Fibroblast of lung (primary cell): ENCODE measurements at places on chromosomes 2 and 18. TPM values are rescaled to one million over a fixed set of nuclear protein-coding genes. Genes with fewer than 3 reads are reported as not detected.

The RNU2-63P gene
- 46.0 and 268 TPM in 2 replicates for total RNA-seq

The TBR1 gene
- not detected in 2 replicates for total RNA-seq

The ZCCHC2 gene
- total RNA-seq = 10.9 and 14.6 TPM in 2 replicates

The G6PC2 gene
- total RNA-seq = not detected in 2 replicates

The LIMS3 gene
- 6.3 TPM in 1 of 2 replicates, not detected in the other for total RNA-seq

The MROH2A gene
- total RNA-seq = not detected in 2 replicates

The LCT gene
- total RNA-seq = under 0.01 TPM in 2 replicates

The IL1RL2 gene
- 2.6 and 3.1 TPM in 2 replicates for total RNA-seq

GRCh38 chr2:18900691-18901141 lies 311.3 kb upstream of the NT5C1B start:
- no peak overlapping the region for H3K27ac ChIP-seq
- peak; percentile 65 for DNase-seq
- no peak overlapping the region for H3K4me3 ChIP-seq
- no peaks in the 10 kb centered on the region for H3K27me3 ChIP-seq
- H3K36me3 ChIP-seq = no peaks in the 10 kb centered on the region
- H3K4me1 ChIP-seq = peaks cover 10% of the 10 kb centered on the region

- no peak overlapping the region for H3K27ac ChIP-seq
- DNase-seq = no peak
- no peaks in the 10 kb centered on the region for H3K4me1 ChIP-seq
- no peaks in the 10 kb centered on the region for H3K27me3 ChIP-seq
Observed at GRCh38 chr18:13434854-13435253, 216.3 kb downstream of the LDLRAD4 start.

DNA sequence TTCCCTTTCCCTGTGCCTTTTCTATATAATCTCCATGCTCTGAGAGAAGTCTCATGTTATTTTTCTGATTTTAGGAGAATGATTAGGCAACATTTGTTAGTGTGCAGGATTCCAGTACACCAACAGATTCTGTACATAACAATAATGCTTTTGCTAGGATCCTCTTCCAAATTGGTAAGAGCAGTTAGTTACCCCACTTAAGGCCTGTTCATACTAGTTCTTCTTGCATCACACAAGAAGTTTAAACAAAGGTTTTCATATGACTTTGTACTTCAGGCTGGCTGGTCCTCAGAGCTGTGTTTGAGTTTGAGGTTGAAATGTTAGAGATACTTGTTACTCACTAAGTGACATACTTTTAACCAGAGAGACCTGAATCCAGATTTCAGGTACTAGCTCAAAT lies 686.9 kb upstream of the NRXN1 start:
- no peak for DNase-seq
- H3K27ac ChIP-seq = no peak overlapping the region
- no peaks in the 10 kb centered on the region for H3K36me3 ChIP-seq
- no peaks in the 10 kb centered on the region for H3K27me3 ChIP-seq

DNA sequence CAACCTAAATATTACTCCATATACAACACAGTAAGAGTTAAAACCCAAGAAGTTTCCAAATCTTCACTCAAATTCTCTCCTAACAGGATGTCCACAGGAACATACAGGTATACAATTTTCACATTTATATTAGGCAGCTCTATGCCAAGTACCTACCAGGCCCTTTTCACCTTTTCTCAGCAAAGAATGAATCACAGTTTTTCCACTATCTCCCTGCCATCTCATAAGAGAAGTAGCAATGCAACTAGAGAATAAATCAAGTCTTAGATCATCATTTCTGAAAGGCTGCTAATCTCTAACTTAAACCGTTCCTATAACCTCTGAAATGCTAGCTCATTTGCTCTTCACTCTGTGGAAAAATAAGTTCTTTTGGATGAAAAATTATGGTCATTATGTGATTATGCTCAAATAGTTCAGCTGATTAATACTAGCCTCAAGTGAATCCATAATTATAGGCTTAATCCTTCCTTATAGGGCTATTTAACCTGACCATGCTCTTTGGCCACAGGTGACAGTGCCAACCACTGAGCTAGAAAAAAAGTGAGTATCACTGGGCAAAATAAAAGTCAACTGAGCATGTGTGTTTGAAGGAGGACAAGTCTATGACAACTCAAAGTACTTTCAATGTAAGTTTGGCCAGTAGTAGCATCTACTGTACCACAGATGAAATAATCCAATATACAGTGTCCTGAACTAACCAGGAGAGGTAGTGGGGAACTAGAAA lies 79.7 kb downstream of the COBLL1 start:
- no peak for DNase-seq
- no peak overlapping the region for H3K27ac ChIP-seq
- no peaks in the 10 kb centered on the region for H3K4me1 ChIP-seq
- H3K4me3 ChIP-seq = no peak overlapping the region

- H3K27me3 ChIP-seq = no peaks in the 10 kb centered on the region
- H3K4me3 ChIP-seq = no peak overlapping the region
- H3K27ac ChIP-seq = no peak overlapping the region
- no peaks in the 10 kb centered on the region for H3K36me3 ChIP-seq
- DNase-seq = peak; percentile 41
Observed at GRCh38 chr2:149661844-149662243, 74.3 kb upstream of the MMADHC start.

DNA sequence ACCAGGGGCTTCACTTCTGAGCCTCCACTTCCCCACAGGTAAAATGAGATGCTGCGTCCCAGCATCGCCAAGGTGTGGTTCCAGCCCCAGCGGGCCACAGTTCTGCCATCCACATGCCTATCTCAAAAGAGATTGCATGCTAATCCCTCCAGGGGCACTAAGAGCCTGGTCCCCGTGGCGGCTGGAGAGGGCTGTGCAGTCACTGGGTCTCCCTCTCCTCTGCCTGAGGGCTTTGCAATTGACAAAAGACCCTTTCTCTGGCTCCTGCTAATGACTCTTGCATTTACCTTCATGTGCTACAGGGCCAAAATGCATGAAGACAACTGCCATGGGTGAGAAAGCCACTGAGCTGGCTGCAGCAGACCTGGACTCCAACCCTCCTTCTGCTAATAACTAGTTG lies 18.5 kb downstream of the ZBTB7C start:
- H3K4me1 ChIP-seq = no peaks in the 10 kb centered on the region
- no peaks in the 10 kb centered on the region for H3K36me3 ChIP-seq
- no peak overlapping the region for H3K27ac ChIP-seq
- no peak overlapping the region for H3K4me3 ChIP-seq

GRCh38 chr2:134782792-134783191 lies 55.6 kb upstream of the ACMSD start:
- H3K27me3 ChIP-seq = no peaks in the 10 kb centered on the region
- no peak overlapping the region for H3K27ac ChIP-seq
- no peak overlapping the region for H3K4me3 ChIP-seq
- no peaks in the 10 kb centered on the region for H3K36me3 ChIP-seq
- no peaks in the 10 kb centered on the region for H3K4me1 ChIP-seq

- H3K4me1 ChIP-seq = no peaks in the 10 kb centered on the region
- H3K36me3 ChIP-seq = no peaks in the 10 kb centered on the region
- DNase-seq = no peak
- H3K27me3 ChIP-seq = peaks cover 2% of the 10 kb centered on the region
- no peak overlapping the region for H3K27ac ChIP-seq
- no peak overlapping the region for H3K4me3 ChIP-seq
Observed at GRCh38 chr2:216970359-216970915, 110.6 kb upstream of the TNP1 start.

DNA sequence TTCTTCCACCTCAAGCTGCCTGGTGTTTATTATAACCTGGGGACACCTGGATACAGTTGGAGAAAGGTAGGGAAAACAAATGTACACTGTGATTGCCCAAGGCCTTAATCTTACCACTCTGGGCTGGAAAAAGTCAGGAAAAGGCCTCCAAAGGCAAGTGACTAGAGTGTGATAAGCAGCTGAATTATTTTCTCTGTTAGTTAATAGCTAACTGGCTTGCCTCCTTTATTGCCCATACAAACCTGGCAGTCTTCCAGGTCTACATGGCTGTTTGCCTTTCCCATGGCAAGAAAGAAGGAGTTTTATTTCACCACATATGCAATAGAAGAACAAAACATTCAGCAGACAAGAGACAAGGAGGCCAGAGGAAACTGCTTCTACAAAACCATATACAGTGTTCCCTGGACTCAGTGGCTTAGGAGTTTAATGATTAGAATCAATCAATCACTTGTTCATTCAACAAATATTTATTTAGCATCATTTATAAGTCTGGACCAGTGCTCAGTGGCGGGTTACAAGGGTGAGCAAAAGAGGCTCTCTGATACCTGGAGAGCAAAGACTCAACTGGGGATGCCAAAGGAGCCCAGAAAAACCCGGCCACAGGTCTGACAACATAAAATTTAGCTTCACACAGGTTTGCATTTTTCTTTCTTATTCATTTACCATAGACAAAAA lies 27.5 kb upstream of the SUCLG1 start:
- peak; percentile 58 for DNase-seq
- H3K4me1 ChIP-seq = peaks cover under 1% of the 10 kb centered on the region
- no peaks in the 10 kb centered on the region for H3K36me3 ChIP-seq
- no peaks in the 10 kb centered on the region for H3K27me3 ChIP-seq
- no peak overlapping the region for H3K4me3 ChIP-seq

DNA sequence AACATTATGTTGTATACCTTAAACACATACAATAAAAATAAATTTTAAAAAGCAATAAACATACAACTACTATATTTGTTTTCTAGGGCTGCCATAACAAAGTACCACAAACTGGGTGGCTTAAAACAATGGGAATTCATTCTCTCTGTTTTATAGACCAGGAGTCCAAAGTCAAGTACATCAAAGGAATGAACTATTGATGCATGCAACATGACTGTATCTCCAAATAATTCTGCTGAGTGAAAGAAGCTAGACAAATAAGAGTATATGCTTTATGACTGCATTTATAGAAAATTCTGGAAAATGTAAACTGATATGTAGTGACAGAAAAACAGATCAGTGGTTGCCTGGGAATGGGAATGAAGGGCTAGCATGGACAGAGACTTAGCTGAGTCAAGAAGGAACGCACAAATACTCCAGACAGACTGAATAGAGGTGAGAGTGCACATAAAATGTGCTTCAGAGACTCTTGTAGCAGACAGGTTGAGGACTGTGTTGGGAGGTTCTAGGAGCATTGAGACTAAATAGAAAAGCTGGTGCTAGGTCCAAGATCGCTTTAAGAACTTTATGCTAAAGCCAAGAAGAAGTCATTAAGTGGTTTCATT lies 11.0 kb upstream of the PLA2R1 start:
- no peaks in the 10 kb centered on the region for H3K36me3 ChIP-seq
- H3K4me1 ChIP-seq = no peaks in the 10 kb centered on the region
- no peak overlapping the region for H3K4me3 ChIP-seq
- no peak for DNase-seq

- peak; percentile 38 for DNase-seq
- H3K4me1 ChIP-seq = no peaks in the 10 kb centered on the region
- no peak overlapping the region for H3K4me3 ChIP-seq
- no peak overlapping the region for H3K27ac ChIP-seq
Observed at GRCh38 chr2:219957820-219958219, 330.4 kb downstream of the SLC4A3 start.
